Hematopoietic multipotent progenitor cell treated with erythropoietin and hydrocortisone succinate and interleukin-3 and kit ligand, for 17 days (in vitro differentiated cells): ENCODE measurements at places on chromosomes 13 and 19.

DNA sequence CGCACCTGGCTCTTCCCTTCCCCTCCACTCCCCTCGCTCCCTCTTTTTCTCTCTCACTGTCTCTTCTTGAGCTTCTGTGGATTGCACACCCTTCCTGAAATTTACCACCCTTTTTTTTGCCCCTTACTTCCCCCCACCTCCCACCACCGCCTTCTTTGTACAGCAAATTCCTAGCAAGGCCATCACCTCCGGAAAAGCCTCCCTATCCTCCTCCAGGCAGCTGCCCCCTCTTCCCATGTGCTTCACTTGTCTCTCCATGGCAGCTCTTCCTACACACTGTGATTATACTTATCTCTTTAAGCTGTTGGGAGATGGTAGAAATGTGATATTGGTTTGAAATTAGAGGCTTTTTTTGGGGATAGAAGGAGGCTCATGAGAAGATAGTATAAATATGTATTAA lies 28.3 kb upstream of the KCTD4 start:
- no peak for DNase-seq

DNA sequence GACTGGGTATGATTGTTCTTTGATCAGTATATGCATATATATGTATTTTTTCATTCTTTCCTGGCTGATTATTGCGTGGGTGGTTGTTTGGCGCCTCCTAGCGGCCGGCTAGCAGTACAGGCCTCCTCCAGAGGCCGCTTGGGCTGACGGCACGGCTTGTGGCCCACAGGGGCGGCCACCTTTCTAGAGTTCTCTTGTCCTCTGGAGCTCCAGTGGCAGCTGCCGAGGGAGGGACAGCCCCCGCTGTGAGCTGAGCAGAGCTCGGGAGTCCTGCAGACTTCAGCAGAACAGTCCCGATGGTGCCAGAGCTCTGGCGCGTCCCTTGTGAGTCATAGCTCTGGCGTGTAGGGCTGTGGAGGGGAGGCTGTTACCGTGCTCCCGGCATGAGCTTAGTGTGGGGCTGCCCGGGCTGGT lies 22.5 kb upstream of the ZNF429 start:
- DNase-seq = peak; percentile 77

- DNase-seq = no peak
Measured at GRCh38 chr13:40812102-40812501, 22.7 kb downstream of the SLC25A15 start.

GRCh38 chr19:21117041-21117907 lies 24.6 kb upstream of the ZNF431 start:
- DNase-seq = no peak

DNA sequence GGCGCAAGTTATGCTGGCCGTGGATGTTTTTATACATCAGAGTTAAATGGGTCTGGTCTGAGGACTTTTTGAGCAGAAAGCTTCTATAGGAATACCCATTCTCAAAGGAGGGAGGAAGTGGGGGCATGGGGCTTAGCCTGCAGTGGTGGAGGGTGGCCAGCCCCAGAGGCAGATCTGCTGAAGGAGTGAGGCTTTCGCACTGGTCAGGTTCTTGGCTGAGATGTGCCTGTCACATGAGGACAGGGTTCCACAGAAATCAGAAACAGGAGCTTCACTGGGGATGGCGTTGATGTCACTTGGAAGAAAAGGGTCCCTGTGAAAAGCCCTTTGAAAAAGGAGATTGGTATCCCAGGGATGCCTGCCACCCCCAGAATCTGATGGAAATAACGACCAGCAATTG lies 100.7 kb upstream of the MCF2L start:
- DNase-seq = no peak

DNA sequence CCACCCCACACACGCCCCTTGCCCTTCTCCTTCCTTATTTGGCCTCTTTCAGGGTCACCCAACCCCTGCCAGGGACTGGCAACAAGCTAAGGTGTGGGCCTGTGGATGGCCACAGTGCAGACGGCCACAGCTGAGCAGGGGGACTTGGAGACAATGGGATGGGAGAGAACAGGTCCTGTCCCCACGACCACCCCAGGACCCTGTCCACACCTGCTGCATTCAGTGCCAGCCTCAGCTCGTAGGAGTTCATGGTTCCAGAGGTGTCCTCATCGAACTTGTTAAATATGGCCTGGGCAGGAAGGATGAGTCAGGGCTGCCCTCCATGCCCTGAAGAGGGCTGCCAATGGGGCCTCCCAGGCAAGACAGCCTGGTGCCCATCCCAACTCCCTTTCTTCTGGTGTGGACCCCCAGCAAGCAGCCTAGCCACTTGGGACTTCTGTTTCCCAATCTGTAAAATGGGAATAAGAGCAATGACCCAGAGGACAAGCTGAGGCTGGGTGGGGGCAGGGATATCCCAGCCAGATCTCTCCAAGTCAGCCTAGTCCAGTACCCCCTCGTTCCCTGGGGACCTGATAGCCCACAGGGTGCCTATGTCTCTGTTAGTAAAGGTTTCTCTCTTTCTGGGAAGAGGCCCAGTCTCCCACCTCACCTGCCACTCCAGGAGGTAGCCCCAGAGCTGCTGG lies 10.6 kb downstream of the CAPN12 start:
- DNase-seq = no peak

- no peak for DNase-seq
Measured at GRCh38 chr19:48396016-48396823, 2.8 kb downstream of the GRIN2D start.

DNA sequence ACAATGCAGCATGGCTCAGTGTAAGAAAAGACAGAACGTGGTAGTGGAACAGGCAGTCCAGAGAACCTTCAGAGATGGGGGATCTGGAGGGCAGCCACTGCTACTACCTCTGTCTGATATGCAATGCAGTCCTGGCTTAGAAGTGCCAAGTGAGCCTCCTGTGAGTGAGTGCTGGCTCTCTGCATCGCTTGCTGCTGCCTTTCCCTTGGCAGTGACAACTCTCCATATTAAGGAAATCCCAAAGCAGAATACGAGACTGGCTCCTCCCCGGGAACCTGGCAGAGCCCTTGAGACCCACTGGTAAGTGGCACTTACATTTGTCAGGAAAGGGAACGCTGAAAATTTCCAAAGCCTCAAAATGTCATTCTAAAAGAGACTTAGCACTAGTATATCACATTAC lies 7.5 kb downstream of the DOCK9 start:
- DNase-seq = no peak

DNA sequence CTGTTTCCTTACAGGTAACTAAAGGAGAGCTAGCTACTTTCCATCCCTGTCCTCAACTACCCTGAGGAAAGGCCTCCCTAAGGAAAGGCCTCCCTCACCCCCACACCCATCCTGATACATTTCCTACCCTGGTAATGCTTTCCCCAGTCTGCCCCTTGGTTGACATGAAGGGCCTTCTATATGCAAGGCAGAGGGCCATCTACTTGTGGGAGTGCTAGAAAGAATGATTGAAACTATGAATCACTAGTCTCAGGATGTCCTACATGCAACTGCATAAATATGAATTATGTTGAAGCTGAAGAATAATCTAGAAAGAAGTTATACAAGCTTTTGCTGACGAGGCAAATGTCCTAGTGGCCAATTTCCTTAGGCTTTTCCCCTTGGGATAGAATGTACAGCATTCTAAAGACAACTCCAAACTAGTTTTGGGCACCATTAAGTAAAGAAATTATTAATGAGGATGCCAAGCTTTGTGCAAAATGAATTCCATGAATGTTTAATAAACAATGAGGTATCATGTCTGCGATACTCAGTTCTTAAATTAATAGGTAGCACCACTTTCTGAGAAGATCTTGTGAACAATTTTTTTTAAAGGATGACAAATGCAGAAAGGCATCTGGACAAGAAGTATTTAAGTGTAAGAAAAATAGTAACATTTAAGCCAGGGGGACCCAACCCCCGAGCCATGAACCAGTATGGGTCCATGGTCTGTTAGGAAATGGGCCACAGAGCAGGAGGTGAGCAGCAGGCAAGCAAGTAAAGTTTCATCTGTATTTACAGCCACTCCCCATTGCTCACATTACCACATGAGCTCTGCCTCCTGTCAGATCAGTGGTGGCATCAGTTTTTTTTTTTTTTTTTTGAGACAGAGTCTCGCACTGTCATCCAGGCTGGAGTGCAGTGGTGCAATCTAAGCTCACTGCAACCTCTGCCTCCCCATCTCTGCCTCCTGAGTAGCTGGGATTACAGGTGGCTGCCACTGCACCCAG lies 223.0 kb downstream of the LHFPL6 start:
- no peak for DNase-seq

DNA sequence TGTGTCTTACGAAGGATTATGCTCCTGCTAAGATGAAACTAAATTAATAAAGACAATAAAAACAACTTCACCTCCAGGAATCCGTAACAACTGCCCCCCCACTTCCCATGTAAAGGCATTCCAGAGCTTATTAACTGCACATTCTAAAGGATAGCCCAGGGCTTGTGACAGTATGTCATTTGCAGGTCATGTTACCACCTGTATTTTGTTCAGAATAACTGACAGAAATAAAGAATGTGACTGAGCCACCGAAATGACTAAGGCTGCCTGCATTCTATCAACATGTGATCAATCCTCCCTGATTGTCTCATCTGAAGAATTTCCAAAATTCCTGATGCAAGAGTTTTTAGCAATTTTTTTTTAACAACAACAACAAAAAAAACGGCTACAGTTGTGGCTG lies 117.2 kb downstream of the MIPEP start:
- no peak for DNase-seq

- no peak for DNase-seq
Measured at GRCh38 chr13:98619556-98619955, 42.6 kb upstream of the STK24 start.

GRCh38 chr13:92719868-92720267 lies 506.7 kb upstream of the GPC6 start:
- no peak for DNase-seq

DNA sequence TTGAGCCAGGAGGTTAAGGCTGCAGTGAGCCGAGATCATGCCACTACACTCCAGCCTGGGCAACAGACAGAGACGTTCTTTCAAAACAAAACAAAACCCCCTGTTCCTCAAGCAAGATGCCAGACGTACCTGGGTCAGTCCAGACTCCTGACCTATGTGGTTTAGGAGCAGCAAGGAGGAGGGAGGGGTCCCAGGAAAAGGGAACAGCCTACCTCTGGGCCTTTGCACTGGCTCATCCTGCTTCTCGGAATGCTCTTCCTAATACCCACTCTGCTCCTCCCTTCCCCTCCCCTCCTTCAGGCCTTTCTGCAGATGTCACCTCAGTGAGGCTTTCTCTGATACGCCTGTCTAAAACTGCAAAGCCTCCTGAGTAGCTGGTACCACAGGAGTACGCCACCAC lies 9.5 kb downstream of the RINL start:
- DNase-seq = no peak

DNA sequence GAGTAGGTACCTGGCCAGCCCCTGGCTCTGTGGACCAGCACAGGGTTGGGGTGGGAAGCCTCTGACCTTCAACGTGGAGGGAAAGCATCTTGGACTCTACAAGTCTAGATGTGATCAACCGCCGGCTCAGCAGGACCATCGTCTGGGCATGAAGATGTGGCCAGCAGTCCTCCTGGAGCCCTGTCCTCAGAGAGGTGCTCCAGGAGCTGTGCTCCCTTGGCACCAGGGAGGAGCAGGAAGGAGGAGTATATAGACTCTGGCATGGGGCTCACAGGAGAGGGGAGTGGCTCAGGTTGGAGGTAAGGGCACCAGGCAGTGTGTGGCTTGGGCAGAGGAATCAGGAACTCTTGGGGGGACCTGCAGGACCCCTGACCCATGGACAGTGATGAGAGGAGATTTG lies 18.3 kb upstream of the ISYNA1 start:
- DNase-seq = no peak

GRCh38 chr13:30128095-30128494 lies 179.3 kb downstream of the KATNAL1 start:
- no peak for DNase-seq

- no peak for DNase-seq
Measured at GRCh38 chr19:28667348-28667977, 545.5 kb downstream of the UQCRFS1 start.

DNA sequence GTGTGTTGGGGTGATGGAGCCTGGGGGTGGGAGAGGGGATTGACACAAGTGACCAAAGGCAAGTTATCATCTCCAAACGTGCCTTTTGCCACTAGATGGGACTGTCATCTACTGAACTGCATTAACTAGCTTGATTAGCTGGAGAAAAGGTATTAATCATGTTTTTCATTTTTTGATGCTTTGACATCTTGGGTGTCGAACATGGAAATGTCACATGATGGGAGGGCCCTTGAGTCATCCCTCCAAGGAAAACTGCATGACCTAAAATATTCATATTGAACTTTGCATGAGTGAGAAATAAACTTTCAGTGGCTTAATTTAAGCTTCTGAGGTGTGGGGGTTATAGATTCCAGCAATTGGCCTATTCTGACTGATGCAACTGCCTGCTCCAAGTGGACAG lies 73.3 kb downstream of the ALOX5AP start:
- no peak for DNase-seq

DNA sequence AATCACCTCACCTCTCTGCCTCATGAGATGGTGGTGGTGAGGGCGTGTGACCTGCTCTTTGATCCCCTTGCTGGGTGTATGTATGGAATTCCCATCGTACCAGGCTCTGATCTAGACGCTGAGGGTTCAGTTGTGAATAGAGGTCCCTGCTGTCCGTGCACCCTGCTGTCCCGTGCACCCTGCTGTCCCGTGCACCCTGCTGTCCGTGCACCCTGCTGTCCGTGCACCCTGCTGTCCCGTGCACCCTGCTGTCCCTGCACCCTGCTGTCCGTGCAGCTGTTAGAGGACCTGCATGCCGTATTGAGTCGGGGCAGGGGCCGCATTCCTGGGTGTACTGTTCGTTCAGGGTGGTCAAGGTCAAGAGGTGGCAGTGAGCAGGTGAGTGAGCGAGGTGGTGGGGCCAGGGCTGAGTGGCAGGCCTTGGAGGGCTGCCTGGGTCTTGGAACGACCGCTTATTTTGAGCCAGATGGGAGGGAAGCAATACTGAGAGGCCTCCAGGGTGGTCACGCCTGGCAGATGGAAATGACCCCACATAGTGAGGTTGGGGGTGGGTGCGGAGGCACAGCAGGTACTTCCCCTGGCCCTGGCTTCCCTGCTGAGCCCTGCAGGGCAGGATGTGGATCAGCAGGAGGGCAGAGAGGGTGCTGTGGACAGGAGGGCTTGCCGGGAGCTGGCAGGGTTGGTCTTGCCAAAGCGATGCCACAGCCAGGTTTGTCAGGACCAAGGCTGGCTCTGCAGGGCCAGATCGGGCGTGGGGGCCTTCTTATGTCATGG lies 4.6 kb upstream of the EPN1 start:
- DNase-seq = no peak

DNA sequence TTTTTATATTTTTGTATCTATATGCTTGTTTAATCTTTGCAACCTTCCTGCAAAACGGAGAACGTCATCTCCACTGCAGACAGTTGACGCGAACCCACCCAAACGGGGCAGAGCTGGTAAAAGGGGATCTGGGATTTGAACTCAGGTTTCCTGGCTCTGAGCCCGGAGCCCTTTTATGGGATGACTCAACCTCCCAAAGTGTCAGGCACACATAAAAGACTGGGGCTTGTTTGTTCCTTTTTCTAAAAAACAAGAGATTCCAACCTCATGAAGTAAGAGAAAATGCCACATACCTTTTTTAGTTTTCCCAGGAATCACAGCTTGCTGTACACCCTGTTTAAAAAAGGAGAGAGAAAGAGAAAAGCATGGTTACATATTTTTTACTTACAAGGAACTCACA lies 78.9 kb downstream of the GADD45B start:
- DNase-seq = no peak

GRCh38 chr13:26752671-26753070 lies 7.9 kb downstream of the GPR12 start:
- DNase-seq = no peak

GRCh38 chr19:38946229-38947010 lies 15.7 kb downstream of the MRPS12 start:
- no peak for DNase-seq

- DNase-seq = peak; percentile 60
Measured at GRCh38 chr19:2271234-2272103, 10.5 kb downstream of the PEAK3 start.
